ENCODE measurements at places on chromosomes 3 and 15.

- no peak for DNase-seq
These were observed 382.3 kb upstream of the SEMA6D start for GRCh38 chr15:47334805-47335535.

- DNase-seq = peak; percentile 15
These were observed 2.2 kb upstream of the THRB start for GRCh38 chr3:24496529-24497482.

DNA sequence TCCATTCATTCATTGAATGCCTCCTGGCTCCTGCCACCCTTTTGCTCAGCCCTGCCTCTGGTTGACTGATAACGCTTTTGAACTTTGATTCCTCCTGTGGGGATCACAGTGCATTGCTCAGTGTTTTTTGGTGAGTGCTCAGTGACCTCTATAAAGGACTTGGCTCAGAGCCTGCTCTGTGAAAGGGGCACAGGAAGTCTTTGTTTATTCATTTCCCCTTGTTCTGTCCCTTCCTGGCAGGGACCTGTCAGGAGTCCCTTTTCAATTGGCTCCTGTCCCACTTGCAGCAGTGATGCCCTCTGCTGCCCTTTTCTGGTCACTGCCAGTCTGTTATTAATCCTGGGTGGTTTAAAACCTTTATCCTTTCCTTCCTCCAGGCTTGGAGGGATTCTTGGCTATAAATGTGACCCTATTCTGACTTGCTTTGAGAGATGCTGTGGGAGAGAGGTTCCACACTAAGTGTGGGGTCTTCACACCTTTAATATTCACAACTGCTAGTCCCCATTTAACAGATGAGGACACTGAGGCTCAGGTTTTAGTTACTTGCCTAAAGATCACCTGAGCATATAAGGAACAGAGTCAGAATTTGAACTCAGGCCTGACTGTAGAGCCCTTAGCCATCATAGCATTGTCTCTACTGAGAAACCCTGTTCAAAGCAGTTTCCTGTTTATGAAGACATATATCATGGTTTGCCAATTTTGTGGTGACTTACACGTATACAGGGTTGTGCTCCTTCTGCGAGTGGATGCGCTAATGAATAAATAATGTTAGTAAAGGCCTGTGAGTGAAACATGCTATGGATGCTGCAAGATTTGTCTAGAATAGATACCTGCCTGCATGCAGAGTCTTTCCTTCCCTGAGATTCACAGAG lies 23.2 kb upstream of the TATDN2 start:
- peak; percentile 16 for DNase-seq

- no peak for DNase-seq
These were observed 179.9 kb upstream of the THBS1 start for GRCh38 chr15:39400821-39401550.

DNA sequence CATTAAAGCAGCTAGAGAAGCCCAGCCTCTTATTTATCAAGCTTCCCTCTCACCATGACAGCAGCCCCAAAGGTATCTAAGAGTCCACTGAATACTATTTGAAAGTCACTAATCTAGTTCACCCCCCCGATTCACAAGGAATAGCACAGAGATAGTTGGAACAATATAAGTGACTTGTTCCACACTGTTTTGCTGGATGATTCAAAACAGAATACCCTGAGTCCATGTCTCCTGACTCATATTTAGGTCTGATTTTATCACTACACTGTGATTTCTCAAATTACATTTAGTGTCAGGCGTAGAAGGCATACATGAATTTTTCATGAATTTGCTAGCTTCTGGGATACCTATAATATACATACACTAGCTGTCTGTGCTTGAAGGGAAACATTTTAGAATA lies 18.7 kb upstream of the EOGT start:
- no peak for DNase-seq

GRCh38 chr3:40660554-40660953 lies 135.8 kb downstream of the ZNF621 start:
- DNase-seq = no peak

GRCh38 chr15:70748281-70748747 lies 15.0 kb downstream of the UACA start:
- no peak for DNase-seq

DNA sequence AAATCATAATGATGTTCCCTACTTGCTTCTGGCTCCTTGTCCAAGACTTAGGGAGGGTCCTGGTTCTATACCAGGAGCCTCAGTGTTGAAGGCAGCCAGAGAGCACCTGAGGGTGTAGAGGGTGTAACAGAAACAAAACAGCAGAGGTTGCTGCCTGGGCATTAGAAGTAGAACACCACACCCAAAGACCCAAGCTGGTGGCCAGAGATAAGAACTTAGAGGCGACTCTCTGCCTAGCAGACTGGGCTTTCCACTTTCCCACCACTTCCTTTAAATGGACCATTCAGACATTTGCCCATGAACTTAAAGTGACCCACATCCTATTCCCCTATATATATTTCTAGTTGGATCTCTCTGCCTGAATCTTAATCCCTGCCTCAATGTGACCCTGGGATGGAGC lies 189.8 kb downstream of the KLF13 start:
- DNase-seq = no peak

- no peak for DNase-seq
These were observed 210.7 kb upstream of the TRIM42 start for GRCh38 chr3:140467104-140467577.

DNA sequence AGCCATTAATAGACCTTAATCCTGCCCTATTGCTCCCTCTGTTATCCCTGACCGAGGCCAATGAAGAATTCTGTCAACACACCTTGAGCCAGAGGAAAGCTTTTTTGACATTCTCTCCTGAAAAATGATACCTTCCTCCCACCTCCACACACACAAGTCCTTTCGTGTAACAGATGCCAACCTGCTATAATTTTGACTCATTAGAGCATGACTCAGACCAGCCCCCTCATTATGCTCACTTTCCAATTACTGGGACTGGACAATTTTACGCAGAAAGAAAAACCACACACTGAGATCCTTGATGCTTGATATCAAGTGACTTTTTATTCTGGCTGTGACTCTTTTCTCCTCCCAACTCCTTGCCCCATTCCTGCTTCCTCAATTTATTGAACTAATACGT lies 50.9 kb downstream of the LSAMP start:
- no peak for DNase-seq

DNA sequence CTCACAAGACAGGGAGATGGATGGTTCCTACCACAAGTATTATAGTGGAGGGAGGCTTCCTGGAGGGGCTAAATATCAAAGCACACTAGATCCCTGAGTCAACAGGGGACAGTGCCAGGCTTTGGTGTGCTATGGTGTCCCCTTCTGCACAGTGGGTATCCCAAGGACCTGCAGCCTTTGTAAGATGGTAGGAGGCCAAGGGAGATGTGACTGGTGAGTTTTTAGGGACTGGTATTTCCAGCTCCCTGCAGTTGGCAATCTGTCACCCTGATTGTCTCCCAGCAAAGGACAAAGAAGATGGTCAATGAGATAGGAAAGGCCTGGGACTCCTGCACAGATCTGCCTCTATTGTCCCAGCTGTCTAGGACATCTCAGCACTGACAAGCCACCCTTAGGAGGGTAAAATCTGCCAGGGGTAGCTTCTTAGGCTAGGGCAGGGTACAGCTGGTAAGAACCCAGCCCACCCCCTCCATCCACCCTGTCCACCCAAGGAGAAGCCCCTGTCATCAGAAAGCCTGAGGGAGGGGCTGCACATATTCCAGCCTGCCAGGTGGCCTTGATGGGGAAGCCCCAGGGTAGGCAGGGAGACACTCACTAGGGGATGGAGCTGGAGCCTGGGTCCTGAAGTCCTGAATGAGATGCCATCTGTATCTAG lies 631 bp downstream of the CYP1A1 start:
- no peak for DNase-seq

GRCh38 chr15:75022783-75023180 lies 608 bp upstream of the PPCDC start:
- no peak for DNase-seq

DNA sequence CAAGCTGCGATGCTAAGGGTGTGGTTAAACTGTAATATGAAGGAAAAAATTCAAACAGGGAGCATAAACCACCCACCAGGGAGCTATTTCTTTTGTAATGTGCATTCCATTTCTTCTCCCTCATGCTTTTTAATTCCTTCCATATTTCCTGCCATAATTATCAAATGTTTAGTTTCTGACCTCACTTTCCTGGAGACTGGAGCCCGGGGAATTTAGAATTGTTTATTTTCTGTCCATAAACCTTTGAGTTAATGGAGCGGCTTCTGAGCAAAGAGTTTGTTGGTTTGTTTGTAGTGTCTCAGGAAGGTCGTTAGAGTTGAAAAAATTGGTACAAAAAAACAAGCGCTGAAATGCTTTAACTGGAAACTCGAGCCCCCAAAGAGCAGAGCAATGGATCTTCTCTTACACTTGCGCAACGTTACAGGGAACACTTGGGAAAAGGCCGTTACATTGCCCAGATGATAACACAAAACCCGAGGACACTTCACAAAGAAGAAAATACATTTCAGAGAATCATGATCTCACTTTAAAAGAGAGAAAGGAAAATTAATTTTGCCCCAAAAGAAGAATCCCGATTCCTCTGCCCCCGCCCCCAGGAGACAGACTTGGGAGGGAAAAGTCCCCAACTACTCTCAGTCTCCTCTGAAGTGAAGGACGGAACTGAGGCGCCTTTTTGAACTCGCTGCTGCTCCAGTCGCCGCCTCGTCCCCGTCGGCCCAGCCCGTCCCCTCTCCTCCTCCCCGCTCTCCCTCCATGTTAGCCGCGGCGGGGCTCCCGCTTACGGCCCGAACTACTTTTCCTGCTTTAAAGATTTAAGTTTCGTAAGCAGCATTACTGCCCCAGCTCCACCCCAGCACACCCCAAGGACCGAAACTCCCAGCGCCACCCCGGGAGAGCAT lies 842 bp downstream of the FSTL1 start:
- no peak for DNase-seq

- DNase-seq = no peak
These were observed 13.6 kb upstream of the CASR start for GRCh38 chr3:122169911-122170310.

- DNase-seq = no peak
These were observed 54.3 kb upstream of the THSD4 start for GRCh38 chr15:71060983-71061382.

- DNase-seq = no peak
These were observed 15.1 kb downstream of the CACNA1D start for GRCh38 chr3:53509494-53509893.

GRCh38 chr15:39115379-39116057 lies 465.4 kb upstream of the THBS1 start:
- DNase-seq = no peak

GRCh38 chr15:94470492-94470891 lies 239.1 kb downstream of the MCTP2 start:
- DNase-seq = no peak

GRCh38 chr15:31392761-31393401 lies 66.2 kb downstream of the KLF13 start:
- no peak for DNase-seq

DNA sequence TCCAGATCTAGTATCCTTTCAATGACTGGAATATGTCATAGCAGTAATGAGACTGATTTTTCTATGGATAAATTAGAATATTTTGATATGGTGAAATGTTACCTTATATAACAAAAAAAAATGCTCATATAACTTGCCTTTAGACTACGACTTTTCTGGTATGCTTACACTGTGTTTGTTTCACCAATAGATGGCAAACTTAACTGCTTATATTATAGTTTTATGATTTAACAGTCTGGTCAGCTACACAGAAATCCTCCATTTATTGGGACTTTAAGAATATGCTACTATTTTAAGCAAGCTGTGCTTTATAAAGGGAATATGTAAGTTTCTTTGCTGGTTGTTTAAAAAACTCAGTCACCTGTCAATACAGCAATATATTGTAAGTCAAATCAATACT lies 205.6 kb downstream of the VGLL3 start:
- no peak for DNase-seq

DNA sequence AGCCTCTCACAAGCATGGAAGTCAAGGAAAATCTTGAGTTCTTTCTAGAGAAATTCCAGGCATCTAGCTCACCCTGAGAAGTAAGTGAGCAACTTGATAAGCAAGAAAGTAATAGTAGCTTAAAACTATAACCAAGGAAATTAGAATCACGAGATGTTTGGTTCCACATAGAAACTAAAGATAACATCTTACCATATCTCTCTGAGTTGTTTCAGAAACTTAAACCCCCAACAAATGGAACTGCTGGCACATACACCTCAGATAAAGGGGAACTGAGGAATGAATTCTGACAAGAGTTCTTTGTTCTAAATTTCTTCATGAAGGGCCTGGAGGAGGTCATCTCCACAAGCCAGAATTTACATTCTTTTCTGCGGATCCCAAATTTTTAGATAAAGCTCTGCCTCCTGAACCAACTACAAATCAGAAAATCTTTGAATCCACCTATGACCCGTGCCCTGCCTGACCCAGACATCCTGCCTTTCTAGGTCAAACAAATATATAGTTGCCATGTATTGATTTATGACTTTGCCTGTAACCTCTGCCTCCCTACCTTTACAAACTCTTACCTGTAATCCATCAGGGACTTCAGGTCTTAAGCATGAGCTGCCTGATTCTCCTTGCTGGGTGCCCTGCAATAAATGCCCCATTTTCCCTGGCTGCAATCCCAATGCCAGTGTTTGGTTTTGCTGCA lies 26.4 kb upstream of the ABHD17C start:
- no peak for DNase-seq

- DNase-seq = no peak
These were observed 58.0 kb downstream of the HRH1 start for GRCh38 chr3:11212299-11212608.

DNA sequence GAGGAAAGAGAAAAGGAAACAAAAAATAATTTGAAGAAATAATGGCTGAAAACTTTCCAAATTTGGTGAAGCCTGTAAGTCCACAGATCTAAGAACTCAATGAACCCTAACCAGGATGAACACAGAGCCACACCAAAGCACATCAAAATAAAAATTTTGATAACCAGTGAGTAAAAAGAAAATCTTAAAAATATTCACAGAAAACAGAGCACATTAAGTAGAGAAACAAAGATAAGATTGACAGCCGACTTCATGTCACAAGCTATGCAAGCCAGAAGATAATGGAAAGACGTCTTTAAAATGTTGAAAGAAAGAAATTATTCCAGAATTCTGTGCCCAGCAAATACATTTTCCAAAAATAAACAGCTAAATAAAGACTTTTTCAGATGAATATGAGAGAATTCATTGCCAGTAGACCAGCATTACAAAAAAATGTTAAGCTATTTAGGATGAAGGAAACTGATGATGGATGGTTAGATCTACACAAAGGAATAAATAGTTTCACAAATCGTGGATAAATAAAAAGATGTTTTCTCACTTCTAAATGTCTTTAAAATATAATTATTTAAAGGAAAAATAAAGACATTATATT lies 140.2 kb upstream of the SKOR1 start:
- no peak for DNase-seq
